ENCODE measurements at places on chromosomes 12 and 14.

- no peak for DNase-seq
These were observed 23.4 kb downstream of the SYNDIG1L start for GRCh38 chr14:74402401-74403251.

- DNase-seq, result no peak
These were observed 365 bp upstream of the ABHD4 start for GRCh38 chr14:22597771-22598098.

- no peak for DNase-seq
These were observed 127.0 kb downstream of the SCAF11 start for GRCh38 chr12:45863332-45863731.

GRCh38 chr12:39627914-39628313 is 8.3 kb upstream of the ABCD2 start:
- DNase-seq, result no peak

DNA sequence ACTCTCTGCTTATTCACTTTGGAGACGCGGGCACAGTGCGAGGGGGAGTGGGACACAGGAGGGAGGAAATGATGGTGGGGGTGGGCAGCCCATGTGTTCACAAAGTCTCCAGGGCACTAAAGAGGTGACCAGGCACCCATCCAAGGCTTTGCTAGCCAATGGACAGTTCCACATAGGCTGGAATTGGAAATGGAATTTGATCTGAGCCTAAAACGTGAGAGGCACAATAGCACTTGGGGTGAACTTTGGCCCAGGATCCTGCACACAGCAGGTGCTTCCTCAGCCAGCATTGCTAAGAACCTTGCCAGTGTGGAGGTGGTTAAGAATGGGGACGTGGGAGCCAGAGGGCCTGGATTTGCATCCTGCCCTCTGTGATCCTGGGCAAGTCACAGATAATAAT is 193.8 kb downstream of the CHST11 start:
- DNase-seq, result no peak

- no peak for DNase-seq
These were observed 78.1 kb upstream of the RPH3A start for GRCh38 chr12:112713471-112713870.

DNA sequence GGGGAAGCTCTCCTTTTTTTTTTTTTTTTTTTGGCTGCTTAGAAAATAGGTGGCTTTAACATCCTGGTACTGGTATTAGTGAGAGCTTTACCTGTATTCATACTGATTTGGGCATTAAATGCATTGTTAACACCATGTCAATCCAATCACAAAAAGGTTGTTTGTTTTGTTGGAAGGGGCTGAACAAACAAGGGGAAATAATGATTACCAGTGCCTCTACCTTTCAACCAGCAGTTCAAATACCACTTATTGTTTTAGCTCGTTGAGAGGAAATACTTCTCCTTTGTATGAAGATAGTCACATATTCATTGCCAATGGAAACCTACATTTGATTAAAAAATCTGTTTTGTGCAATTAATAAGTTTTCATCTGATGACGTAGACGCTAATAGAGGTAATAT is 72.9 kb downstream of the MIPOL1 start:
- no peak for DNase-seq

- DNase-seq, result peak; percentile 12
These were observed 68.5 kb upstream of the CAPRIN2 start for GRCh38 chr12:30823156-30823699.

GRCh38 chr14:71621276-71621675 is 311.0 kb upstream of the RGS6 start:
- DNase-seq, result no peak

DNA sequence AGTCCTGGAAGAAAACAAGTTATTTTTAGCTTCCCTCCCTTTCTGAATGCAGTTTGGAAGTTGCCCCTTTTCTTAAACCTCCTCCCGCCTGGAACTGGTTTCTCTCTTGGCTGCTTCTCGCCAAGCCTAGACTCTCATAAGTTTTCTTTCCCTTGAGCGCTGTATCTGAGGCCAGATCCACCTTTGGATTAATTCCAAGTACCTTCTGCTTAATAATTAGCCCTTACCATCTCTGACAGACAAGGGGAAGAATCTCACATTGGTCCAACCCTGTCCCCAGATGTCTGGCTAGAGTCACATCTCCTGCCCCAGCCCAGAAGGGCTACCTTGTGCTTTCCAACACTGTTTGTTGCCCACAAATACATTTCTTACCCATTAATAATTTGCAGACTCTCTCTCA is 161.8 kb upstream of the RGS6 start:
- no peak for DNase-seq

DNA sequence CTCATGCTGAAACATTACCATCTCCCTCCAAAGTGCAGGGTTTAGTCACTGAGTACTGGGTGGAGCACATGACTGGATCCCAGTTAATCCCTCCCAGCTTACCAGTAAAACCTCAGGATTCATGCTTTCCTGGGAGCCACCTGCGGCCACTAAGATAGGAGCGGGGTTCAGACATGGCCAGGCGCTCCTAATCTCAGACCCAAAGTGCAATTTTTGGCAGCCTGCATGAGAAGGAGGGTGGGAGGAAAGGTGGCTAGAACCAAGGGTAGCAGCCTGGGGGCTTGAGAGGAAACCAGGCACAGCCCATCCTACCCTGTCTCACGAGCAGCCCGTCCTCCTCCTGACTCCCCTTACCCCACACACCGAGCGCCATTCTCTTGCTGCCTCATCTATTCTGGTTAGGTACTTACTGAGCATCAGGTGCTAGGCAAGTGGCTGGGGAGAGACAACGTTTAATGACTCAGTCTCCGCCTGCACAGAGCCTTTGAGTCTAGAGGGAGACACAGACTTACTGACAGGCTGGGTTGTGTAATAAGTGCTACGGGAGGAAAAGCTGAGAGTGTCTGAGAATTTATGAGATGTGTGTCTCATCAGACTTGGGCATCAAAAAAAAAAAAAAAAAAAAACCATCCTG is 9.9 kb downstream of the GPRC5A start:
- DNase-seq, result no peak

GRCh38 chr14:79680087-79680486 is 531.2 kb downstream of the DIO2 start:
- DNase-seq, result no peak

GRCh38 chr14:100665511-100666032 is 61.1 kb upstream of the DLK1 start:
- no peak for DNase-seq

- no peak for DNase-seq
These were observed 441.5 kb downstream of the PDZRN4 start for GRCh38 chr12:41629611-41630010.

GRCh38 chr12:22979854-22980469 is 355.0 kb downstream of the ETNK1 start:
- no peak for DNase-seq

DNA sequence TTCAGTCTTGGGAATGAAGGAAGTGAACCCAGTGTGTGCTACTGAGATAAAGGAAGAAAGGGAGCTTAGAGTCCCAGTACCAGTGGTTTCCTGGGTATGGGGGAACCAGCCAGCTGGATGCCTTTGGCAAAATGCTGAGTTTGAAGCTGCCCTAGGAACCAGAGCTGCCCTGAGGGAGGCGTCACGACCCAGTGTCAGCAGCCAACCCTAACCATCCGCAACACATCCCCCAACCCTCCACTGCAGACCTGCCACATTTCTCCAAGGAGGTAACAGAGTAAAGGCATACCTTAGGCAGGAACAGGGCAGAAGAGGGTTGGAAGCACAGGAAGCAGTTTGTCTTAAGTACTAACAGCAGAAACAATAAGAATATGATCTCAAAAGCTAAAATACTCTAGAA is 28.6 kb downstream of the PRDM4 start:
- DNase-seq, result no peak

DNA sequence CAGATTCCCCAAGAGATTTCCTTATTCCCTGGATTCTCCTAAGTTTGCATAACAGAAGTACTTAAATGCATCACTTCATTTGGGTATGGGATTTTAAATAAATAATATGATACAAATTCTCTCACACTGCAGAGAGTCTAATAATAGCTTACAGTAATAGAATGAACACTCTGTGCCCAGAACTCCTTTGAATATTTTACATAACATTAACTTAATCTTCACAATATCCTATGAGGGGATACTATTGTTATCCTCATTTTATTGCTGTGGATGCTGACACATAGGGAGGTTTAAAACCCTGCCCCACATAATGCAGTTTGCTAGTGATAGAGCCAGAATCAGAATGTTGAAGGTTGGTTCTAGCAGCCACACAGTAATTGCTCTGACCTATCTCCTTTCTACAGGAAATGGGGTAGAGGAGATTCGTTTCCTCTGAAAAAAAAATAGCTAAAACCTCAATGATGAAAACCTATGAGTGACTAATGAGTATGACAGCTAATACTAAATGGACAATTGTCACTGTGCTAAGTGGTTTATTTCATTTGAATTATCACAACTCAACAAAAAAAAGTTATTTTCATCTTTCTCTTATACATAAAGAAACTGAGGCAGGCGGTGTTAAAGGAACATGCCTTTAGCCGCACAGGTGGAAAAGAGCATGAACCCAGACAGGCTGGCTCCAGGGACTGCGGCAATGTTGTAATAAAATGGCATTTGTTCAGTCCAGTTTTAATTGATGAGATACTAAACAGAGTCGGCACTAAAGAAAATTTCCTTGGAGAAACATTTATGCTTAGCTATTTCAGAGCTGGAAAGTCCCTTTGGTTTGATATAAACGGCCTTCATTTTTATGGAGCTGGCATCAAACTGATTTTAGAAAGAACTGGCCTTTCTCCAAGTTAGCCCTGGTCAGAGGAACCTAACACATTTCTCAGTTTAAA is 880.9 kb downstream of the NRXN3 start:
- DNase-seq, result no peak

DNA sequence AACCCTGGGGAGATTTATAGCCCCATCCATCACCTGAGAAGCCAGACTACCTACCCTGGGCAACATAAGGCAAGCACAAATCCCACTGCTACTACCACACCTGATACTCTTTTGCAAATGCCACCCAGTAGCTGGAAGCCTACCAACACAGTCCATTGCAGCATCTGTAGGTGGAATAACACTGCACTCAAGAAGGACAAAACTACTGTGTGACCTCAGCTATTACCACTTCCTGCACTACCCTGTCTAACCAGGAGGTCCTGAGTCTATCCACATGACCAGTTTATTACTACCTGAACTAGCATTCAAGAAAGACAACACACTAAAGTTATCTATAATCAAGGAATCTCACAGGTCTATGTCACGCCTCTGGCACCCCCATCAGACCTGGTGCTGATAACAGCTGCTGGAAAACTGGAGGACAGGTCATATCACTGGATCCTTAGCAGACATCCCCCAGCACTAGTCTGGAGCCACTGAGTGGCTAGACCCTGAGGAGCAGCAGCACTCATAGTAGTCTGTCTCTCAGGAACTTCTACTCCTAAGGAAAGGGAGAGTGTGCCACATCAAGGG is 2.9 kb upstream of the CLEC1A start:
- no peak for DNase-seq

GRCh38 chr12:40002178-40003169 is 103.4 kb downstream of the SLC2A13 start:
- no peak for DNase-seq

DNA sequence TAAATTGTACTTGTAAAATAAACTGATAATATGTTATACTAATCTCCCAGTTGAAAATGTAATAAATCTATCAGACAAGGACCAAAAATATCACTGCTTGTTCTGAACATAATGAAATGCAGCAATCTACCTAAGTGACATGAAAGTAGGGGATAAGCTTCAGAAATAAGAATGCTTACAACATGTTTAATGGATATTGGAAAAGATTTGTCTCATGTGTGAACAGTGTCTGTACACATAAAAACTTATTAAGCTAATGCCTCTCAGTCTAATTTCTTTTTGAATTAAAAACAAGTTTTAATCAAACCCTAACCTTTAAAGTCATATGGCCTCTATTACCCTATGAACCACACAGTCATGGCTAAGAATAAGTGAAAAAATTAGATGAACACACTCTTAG is 465.3 kb downstream of the MDGA2 start:
- no peak for DNase-seq

GRCh38 chr14:83467811-83468210 is 1934.2 kb upstream of the SEL1L start:
- DNase-seq, result no peak

DNA sequence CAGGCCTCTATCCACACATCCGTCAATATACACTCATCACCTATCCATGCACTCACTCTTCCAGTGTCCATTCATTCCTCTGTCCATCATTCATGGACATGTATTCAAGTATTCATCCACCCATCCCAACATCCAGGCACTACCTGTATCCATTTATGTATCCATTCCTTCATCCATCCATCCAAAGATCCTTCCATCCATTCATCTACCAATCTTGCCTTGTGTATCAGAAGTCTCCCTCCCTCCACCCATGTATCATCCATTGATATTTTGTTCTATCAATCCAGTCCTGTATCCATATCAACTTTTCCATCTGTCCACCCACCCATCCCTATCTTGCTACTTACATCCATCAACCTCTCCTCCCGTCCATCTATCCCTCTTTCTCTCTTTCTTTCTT is 4.0 kb downstream of the BEGAIN start:
- DNase-seq, result no peak

GRCh38 chr14:76396714-76397187 is 20.8 kb downstream of the ESRRB start:
- no peak for DNase-seq

GRCh38 chr12:52655251-52655650 is 3.2 kb upstream of the KRT2 start:
- no peak for DNase-seq

DNA sequence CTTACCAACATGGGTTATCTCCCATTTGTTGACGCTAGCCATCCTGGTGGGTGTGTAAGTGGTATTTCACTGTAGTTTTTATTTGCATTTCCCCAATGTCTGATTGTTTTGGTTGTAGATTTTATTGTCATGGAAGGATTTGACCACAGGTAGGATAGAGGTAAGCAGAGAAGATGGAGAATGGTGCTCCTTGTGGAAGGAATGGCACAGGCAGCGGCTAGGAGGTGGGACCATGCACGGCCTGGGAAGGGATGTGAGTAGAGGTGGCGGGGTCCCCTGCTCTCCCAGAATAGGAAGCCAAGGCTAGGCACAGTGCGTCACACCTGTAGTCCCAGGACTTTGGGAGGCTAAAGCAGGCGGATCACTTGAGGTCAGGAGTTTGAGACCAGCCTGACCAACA is 41.4 kb downstream of the PHETA1 start:
- no peak for DNase-seq

GRCh38 chr12:57435293-57435692 is 709 bp downstream of the INHBC start:
- DNase-seq, result no peak

GRCh38 chr14:96164861-96165490 is 39.7 kb upstream of the BDKRB2 start:
- no peak for DNase-seq
